Activated CD4-positive, alpha-beta T cell treated with anti-CD3 and anti-CD28 coated beads, Interleukin-2, amount 50 U/mL, for 16 hours (primary cell): ENCODE measurements at places on chromosomes 5 and 9.
A peak's percentile ranks its signal among the peaks of the same experiment; 100 is the strongest.

GRCh38 chr5:115962565-115963402 lies 509 bp downstream of the LVRN start:
- DNase-seq, result no peak

GRCh38 chr5:159210846-159211245 lies 1.5 kb upstream of the RNF145 start:
- no peak for DNase-seq

GRCh38 chr9:127778280-127779135 lies at the start of gene SH2D3C:
Gene SH2D3C, minus strand, starts transcription at chr9:127778666. Its CDS starts 39 bp downstream, at chr9:127778627.
- DNase-seq, result peak; percentile 67

GRCh38 chr9:113636693-113637092 lies 173.2 kb downstream of the RGS3 start:
- DNase-seq, result no peak

DNA sequence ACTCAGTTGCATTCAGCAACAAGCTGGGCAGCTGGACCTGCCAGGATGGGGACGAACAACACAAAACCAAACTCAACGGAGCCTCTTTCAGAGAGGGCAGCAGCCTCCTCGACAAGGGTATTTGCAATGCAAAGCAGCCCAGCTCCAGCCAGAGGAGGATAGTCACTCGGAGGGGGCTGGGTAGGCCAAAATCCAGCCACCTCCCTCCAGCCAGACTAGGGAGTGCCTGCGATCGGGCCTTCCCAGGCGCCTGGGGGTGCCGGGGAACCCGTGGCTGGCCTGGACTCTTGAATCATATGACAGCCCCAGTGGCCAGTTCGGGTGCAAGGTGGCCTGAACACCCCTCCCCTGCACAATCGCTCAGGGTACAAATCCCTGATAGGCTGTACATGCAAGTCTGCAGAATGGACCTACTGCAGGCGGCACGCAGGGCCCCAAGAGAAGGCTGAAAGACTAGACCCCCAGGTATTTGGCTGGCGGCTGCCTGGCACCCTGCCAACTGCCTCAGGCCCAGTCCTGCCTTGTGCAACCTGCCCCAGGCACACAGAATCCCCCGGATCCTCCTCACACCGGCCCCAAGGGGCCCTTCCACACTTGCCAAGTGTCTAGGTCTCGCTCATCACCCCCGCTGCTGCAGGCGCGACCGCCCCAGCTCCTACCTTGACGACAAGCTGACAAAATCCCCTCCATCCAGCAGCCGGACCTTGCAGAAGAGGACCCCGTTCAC lies 1.3 kb downstream of the EEIG1 start:
- no peak for DNase-seq

- DNase-seq, result no peak
Observed at GRCh38 chr5:158514986-158515359, 584.7 kb downstream of the EBF1 start.

DNA sequence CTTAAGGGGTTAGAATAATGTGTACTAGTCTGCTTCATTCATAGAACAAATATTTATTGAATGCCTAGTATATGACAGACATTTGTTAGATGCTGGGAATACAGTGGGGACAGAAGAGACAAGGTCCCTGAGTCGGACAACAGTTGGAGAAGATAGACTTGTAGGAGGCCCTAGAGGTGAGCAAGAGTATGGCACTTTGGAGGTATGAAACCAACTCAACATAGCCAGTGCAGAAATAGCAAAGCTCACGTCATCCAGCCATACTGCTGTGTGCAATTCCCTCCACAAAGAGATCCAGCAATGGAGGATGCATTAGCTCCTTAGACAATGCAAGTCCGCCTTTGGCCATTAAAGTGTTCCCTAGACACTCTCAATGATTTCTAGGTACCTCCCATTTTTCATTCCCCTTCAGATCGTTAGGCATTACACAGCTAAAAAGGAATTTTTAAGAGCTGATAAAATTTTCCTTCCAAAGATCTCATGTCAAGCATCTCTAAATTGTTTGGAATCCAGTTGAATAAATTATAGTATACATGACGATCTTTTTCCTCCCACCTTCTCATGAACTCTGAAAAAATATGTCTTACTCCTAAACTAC lies 1949.6 kb upstream of the WWC1 start:
- DNase-seq, result no peak

GRCh38 chr5:82808960-82809359 lies 268.2 kb downstream of the TMEM167A start:
- DNase-seq, result no peak

DNA sequence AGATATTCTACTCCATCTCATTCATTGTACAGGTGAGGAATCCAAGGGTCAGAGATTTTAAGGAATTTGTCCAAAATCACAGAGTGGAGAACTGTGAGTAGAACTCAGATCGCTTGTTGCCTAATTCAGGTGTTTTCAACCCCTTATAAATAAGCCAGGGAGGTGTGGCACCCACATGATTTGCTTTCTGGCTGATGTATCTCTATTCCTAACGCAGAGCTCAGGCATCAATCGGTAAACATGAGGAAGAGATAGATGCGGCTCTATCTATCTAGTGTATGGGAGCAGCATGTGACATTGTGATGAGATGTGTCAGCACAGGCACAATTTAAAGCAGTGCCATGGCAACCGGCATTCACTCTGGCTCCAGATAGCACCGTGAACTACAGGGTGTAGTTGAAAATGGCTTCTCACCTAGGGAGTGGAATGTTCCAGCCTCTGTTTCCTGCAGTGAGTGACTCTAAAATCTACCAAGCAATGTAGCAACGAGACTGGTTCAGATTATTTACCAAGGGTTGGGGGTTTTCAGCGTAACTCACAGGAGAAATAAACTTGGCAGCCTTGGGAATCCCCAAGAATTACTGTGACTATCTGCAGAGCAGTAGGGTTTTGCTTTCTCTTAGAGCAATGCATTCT lies 53.4 kb upstream of the SUB1 start:
- peak; percentile 77 for DNase-seq

DNA sequence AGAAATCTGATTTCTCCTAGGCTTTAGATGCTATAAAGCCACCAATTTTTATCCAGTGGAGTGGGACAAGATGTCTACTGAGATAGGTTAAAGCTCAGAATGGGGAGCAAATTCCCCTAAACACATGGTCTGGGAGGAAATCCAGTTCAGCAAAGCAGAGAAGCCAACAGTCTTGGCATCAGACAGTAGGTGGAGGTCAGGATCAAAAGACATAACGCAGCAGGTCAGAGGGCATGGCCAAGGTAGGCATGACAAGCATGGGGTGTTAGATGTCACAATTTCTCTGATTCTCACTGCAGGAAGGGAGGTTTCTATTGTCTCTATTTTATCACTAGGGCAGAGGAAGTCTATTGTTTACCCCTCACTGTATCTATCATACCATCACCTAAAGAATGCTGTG lies 288.2 kb downstream of the ACTL7B start:
- no peak for DNase-seq

- no peak for DNase-seq
Observed at GRCh38 chr9:101832486-101832885, 94.0 kb upstream of the GRIN3A start.

- DNase-seq, result no peak
Observed at GRCh38 chr9:86454701-86455615, 100.7 kb upstream of the TUT7 start.

DNA sequence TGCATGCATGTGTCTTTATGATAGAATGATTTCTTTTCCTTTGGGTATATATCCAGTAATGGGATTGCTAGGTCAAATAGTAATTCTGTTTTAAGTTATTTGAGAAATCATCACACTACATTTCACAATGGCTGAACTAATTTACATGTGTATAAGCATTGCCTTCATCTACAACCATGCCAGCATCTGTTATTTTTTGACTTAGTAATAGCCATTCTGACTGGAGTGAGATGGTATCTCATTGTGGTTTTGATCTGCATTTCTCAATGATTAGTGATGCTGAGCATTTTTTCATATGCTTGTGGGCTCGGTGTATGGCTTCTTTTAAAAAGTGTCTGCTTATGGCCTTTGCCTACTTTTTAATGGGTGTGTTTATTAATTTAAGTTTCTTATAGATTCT lies 102.3 kb upstream of the CCDC112 start:
- DNase-seq, result no peak

GRCh38 chr5:1311439-1312055 lies 16.7 kb upstream of the TERT start:
- DNase-seq, result no peak

DNA sequence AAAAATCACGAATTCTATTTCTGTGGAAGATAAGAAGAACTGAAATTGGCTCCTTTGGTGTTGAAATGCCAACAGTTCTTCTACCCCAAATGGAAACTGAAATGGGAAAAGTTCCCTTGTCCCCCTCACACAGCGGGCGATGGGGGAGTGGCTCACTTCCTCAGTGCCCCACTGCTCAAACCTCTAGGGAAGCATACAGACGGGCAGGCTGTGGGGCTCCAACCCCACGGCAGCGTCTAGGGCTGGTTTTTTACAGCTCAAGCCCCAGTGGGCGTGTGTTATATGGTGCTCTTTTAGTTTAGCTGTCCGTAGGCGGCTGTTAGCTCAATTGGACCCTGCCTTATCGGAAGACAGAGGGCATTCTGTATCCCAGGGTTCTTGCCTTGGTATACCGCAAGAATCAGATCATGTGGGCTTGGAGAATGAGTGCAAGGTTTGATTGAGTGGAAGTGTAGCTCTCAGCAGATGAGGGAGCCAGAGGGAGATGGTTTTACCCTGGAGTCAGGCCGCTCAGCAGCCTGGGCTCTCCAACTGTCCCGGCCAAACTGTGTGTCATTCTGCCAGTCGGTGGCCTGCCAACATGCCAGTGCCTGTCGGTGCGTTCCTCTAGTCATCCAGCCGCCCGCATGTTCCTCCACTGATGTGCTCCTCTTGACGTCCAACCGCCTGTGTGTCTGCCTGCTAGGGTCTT lies 166.3 kb upstream of the ZNF608 start:
- DNase-seq, result no peak

GRCh38 chr9:115063058-115063845 lies 54.7 kb downstream of the TNC start:
- DNase-seq, result no peak

- peak; percentile 70 for DNase-seq
Observed at GRCh38 chr9:98118640-98119601, at the start of gene TRIM14. Gene TRIM14, minus strand, starts transcription at chr9:98119222. Its CDS starts 34 bp downstream, at chr9:98119188.
